AG20443 (cell line): ENCODE measurements at places on chromosomes 7 and 10.

DNA sequence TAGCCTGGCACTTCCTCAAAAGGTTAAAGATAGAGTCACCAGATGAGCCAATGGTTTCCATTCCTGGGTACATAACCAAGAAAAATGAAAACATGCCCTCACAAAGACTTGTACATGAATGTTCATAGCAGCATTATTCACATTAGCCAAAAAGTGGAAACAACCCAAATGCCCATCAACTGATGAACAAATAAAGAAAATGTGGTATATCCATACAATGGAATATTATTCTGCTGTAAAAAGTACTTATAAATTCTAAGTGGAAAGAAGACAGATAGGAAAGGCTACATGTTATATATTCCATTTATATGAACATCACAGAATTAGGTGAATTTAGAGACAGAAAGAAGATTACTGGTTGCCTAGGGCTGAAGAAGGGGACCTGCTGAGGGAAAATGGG lies 10.7 kb upstream of the SLC16A9 start:
- no peak for DNase-seq

DNA sequence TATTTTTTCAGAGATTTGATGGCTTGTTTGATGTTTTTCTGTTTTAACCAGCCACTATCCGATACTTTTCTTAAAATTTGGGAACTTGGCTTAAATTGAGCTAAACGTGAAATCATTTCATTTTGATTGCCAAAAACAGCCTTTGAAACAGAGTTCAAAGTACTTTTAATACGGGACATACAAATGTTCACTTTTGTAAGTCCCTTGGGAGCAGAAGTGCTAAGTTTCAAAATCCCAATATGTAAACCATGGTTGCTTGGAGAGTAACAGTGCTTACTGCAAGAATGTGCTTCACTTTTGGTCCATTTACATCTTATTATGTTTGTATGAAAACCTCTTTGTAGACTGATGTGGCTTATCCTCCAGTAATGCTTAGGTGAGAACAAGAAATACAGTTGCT lies 10.9 kb downstream of the PNPLA8 start:
- no peak for DNase-seq

- peak; percentile 54 for DNase-seq
These were observed 98.8 kb upstream of the COL1A2 start for GRCh38 chr7:94295850-94296249.

- DNase-seq = no peak
These were observed 29.7 kb downstream of the STMP1 start for GRCh38 chr7:135692055-135692454.

DNA sequence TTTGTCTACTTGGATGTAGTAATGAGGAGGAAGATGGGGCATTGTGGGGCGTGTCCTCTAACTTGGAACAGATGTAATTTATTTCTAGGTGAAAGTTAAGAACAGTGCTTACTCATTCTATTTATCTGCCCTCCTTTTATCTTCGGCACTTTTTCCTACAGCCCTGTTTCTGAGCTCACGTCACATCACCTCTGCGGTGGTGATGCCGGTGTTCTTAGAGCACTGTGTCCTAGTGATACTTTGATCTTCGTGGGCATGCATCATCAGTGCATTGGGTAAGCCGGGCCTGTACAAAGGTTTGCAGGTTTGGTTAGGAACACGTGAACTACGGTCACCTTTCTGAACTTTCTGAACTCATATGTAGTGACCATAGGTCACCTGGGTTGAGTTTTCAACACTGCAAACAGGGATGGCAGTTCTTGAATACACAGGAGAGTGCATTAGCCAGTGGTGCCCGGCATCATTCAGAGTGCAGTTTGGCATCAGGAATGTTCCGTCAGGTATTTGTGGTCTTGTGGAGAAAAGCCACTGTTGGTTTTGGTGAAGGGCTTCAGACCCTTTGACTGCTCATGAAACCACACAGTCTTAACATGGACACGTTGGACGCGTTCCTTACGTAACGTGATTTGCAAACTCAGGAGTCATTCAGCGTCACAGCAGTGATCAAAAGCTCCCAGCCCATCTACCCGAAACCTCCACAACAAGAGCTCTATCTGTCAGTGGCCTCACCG lies 5.6 kb downstream of the POR start:
- DNase-seq = no peak

DNA sequence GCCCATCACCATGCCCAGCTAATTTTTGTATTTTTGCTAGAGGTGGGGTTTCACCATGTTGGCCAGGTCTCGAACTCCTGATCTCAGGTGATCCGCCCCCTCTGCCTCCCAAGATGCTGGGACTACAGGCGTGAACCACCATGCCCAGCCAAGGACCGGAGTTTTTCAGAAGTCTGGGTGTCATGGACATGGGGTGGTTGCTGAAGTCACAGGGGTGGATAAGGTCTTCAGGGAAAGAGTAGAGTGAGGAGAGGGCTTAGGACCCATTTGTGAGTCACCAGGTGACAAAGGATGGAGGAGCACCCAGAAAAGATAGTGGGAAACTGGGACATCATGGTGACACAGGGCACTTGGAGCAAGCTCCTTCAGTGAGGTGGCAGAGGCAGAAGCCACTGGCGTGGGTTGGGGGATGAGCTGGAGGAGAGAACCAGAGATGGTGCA lies 2.8 kb upstream of the GPRIN2 start:
- DNase-seq = no peak

DNA sequence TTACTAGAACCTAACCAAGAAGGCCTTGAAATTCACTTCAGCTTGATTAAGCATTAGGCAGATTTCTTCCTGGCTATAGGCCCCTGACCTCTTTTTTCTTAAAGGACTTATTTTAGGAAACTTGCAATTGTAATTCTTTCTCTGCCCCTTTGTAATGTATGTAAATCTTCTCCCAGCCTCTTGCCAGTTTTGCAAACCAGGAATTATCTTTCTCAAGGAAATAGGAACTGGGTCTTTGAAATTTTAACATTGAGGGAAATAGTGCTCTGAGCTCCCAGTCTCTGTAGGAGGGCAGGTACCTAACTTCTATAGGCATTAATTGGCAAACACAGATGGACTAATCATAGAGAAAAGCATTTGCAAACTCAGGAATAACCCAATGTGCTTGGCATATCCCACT lies 342.7 kb downstream of the THSD7A start:
- no peak for DNase-seq

DNA sequence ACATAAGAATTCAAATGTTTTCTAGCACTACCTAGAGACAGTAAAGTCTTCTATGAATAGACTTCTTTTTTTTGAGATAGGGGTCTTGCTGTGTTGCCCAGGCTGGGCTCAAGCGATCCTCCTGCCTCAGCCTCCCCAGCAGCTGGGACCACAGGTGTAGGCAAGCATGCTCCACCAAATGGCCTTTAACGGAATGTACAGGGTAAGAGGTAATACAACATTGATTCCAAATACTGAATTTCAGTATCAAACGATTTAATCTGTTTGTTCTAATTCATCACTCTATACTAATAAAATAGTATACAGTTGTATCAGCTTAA lies 55.8 kb upstream of the NCAPG2 start:
- no peak for DNase-seq

- no peak for DNase-seq
These were observed 58.4 kb upstream of the EN2 start for GRCh38 chr7:155399577-155399976.

GRCh38 chr10:102599565-102600327 lies 44.5 kb upstream of the TRIM8 start:
- DNase-seq = no peak

DNA sequence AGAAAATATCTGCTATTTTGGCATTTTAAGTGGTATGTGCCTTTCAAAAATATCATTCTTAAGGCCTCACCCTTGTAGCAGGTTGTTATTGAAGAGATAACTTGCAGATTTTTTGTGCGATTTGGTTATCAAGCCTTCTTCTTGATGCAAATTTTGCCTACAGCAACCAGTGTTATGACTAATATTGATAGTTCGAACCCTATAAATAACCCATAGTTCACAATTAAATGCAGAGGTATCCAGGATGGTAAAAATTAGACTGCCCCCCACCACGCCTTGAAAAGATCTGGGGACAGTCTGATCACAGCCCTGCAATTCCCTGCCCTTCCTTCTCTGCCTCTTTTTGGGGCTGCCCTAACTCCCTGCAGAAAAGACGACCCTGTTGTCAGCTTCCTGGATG lies 28.4 kb upstream of the RAPGEF5 start:
- no peak for DNase-seq

DNA sequence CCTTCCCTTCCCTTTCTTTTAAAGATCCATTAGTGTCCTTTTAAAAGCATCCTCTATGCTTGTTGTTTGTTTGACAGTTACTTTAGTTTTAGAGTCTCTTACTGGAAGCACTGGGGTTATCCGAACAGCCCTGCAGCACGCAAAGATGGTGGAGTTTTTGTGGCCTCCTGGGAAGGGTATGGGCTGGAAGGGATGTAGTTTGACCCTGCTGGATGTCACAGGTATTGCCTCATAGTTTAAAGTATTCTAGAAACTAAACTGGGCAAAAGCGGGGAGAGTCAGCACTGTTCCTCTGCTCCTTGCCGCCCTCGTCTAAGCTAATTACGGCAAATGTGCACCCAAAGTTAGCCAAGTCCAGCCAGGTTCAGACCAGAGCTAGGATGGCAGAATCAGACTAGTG lies 35.8 kb upstream of the GNAI1 start:
- DNase-seq = no peak

- DNase-seq = no peak
These were observed 3.8 kb upstream of the TRIM56 start for GRCh38 chr7:101081432-101081831.

DNA sequence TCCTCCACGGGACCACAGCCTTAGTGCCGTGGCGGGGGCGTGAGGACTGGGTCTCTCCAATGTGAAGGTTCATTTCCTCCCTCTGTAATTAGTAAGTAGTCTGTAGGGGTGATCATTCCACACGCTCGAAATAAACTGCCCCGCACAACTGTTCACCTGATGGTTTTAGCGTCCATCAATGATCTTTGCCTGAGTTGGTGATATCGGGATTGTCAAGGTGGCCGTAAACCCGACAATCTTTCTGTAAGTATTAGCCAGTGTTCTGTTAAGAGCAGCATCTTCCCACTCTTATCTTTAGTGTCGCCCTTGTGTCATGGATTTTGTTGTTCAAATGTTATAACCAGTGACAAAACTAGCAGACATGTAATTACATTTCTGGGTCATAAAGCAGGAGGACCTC lies 17.7 kb downstream of the AGAP3 start:
- no peak for DNase-seq

GRCh38 chr10:3235996-3236510 lies 63.5 kb upstream of the PITRM1 start:
- DNase-seq = no peak

GRCh38 chr7:18497800-18498199 lies 2.3 kb downstream of the HDAC9 start:
- DNase-seq = no peak

GRCh38 chr10:70186090-70186489 lies 15.8 kb upstream of the SAR1A start:
- DNase-seq = no peak

- DNase-seq = no peak
These were observed 186.9 kb downstream of the AHR start for GRCh38 chr7:17485368-17485767.

DNA sequence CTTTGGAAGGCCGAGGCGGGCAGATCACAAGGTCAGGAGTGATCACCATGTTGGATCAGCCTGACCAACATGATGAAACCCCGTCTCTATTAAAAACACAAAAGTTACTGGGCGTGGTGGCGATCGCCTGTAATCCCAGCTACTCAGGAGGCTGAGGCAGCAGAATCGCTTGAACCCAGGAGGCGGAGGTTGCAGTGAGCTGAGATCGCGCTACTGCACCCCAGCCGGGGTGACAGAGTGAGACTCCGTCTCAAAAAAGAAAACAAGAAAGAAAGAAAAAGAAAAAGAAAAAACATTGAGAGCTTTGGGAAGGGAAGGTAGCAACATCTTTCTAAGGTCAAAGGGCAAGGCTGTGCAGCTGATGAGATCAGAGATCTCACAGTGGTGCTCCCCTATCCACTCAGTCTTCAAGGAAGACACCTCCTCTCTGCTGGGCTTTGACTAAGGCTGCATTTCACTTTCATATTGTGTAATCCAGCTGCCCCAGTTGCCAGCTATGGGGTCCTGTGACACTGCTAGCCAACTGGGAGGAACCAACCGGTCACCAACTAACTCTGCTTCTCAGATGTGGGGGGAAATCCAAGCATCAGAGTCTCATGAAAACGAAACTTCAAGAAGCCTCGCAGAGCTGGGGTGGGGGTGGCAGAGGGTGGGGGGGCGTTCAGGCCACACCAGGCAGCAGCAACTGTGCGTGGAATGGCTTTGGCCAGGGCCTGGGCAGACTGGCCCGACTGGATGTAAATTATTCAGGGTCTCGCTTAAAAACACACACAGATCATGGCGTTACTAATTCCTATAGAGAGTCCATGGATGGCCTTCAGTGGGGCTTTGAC lies 1.5 kb downstream of the IL15RA start:
- DNase-seq = peak; percentile 71

- DNase-seq = no peak
These were observed 176.1 kb upstream of the KLF6 start for GRCh38 chr10:3961082-3961481.

DNA sequence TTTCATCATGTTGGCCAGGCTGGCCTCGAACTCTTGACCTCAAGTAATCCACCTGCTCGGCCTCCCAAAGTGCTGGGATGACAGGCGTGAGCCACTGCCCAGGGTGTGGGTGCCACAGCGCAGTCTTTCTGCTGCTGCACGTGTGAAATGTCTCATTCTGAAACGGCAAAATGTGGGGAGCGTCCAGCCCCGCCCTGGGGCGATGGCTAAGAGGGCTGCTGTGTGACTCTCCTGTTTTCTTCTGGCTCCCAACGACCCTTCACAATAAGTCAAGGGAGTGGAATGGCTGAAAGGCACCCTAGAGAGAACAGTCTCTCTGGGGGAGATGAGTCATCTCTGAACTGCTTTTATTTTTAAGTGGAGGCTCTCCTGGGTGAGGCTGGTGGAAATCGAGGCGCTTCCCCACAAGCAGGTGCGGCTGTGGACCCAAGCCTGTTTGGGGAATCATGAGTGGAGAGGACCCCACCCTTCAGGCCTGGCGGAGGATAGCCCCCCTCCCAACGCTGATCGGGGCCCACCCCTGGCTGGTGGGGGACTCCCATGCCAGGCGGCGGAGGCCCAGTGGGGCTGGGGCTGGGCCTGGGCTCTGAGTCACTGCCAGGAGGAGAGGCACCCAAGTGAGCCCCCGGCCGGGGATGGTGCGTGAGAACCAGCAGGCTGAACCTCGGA lies 18.0 kb downstream of the ADAP1 start:
- DNase-seq = no peak

DNA sequence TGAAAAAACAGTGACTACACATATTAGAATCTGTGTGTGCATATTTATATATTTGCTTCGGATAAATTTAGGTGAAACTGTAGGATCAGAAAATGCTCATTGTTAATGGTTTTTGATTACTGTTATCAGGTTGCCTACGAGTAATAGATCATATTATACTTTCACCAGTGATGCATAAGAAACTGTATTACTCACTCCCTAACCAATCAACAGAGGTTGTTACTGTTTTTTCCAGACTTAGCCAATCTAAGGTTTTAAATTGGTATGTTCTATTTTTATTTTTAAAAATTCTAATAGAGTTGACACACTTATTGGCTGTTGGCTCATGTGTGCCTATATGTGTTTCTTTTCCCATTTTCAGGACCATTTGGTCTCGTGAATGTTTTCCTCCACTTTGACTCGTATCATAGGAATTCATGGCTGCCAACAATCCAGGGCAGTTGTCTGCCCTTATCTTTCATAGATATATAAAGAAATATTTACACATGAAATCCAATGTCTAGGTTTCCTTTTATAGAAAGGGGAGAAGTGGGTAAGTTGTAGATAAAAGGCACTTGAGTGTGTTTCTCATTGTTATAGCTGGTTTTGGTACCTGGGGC lies 59.2 kb downstream of the ANLN start:
- DNase-seq = no peak
